ENCODE measurements at places on chromosomes 2 and 18.

DNA sequence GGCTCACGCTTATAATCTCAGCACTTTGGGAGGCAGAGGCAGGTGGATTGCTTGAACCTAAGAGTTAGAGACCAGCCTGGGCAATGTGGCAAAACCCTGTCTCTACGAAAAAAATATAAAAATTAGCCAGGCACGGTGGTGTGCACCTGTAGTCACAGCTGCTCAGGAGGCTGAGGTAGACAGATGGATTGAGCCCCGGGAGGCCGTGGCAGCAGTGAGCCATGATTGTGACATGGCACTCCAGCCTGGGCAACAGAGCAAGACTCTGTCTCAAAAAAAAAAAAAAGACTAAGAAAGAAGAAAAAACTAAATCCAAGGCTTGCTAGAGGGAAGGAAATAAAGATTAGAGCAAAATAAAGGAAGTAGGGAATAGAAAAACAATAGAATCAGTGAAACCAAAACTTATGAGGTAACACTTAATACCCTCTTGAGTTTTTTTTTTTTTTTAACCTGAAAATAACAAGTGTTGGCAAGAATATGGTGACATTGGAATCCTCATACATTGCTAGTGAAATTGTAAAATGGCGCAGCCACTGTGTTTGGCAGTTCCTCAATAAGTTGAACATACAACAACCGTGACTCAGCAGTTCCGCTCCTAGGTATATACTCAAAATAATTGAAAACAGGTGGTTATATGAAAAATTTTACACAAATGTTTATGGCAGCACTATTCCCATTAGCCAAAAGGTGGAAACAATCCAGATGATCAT, 85.2 kb downstream of the EML4 start:
- peak; percentile 27 for DNase-seq

DNA sequence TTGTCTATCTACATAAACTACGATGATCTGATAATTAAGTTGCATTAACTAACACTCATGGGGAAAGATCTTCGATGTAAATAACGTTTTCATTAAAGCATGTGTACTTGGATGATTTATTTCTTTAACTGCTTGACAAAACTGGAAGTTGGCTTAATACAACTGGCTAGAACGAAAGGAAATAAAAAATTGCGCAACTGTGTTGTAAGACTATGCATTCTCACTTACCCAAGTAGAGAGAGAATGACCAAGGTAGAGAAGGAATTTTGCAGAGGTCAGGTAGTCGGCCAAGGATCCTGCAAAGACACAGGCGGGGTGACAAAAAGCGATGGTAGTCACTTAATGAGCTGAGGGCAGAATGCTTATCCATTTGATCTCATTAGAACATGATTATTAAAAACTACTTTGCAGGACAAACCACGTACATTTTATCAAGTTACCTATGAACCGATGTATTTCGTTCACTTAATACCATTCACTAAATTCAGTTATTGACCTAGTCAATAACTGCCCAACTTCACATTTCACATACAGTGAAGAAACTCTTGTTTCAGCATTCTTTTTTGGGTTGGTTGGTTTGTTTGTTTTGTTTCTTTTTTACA, 900 bp downstream of the SLC40A1 start:
- DNase-seq, result no peak

- no peak for DNase-seq
These were observed 125.5 kb downstream of the TFCP2L1 start for GRCh38 chr2:121159291-121160071.

- DNase-seq, result no peak
These were observed 64.0 kb upstream of the SMAD7 start for GRCh38 chr18:49014605-49015267.

GRCh38 chr2:101083613-101084012, 67.6 kb downstream of the TBC1D8 start:
- no peak for DNase-seq

GRCh38 chr2:16717477-16717876, 51.8 kb upstream of the CYRIA start:
- DNase-seq, result no peak

DNA sequence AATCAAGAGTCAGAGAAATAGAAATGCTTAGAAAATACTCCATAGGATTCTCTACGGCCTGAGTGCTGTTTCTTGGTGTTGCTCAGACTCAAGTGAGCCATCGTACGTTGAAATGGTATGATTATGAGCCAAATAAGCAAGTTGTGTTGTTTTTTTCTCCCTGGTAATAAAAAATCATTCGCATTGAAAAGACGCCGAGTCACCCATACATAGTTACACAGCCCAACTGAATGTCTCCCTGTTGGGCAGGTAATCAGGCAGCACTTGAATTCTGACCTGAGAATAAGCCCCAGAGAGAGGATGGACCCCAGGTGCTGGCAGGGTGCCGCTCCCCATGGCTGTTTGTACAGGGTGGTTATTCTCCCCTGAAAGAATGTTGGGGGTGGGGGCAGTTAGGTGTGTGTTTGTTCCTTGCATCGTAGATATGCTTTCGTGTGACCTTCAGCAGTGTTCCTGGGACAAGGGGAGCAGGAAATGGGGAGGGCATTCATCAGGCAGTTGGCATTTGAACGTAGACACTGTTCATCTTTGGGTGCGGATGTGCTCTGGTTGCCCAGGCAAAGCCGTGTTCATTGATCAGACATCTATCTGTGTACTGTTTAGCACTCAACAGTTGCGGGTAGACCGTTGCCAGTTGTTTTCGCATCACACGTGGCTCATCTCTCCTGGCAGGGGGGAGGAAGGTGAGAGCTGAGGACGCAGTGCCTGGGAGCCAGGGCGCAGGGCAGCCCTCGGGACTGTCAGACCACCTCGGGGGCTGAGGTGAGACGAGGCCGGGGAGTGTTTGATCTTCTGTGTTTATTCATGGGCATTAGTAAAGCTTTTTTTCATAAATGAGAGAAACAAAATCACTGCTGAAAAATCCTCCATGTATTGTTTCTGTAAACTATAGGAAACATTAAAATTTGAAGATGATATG, 27.3 kb downstream of the MTCL1 start:
- DNase-seq, result no peak

DNA sequence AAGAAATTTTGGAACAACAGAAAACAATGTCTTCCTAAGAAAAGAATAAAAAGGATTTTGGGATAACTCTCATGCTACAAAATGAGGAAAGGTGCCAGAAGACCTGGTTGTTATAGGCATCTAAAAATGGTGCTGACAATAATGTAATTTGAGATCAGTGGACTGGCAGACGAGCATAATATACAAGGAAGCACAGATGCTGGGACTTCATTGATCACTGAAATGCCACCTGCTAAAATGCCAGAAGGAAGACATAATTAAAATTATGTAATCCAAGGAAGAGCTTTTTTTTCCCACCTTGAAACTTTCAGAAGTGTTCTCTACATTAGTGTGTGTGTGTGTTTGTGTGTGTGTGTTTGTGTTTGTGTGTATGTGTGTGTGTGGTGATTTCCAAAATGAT, 535.9 kb downstream of the XIRP2 start:
- no peak for DNase-seq

DNA sequence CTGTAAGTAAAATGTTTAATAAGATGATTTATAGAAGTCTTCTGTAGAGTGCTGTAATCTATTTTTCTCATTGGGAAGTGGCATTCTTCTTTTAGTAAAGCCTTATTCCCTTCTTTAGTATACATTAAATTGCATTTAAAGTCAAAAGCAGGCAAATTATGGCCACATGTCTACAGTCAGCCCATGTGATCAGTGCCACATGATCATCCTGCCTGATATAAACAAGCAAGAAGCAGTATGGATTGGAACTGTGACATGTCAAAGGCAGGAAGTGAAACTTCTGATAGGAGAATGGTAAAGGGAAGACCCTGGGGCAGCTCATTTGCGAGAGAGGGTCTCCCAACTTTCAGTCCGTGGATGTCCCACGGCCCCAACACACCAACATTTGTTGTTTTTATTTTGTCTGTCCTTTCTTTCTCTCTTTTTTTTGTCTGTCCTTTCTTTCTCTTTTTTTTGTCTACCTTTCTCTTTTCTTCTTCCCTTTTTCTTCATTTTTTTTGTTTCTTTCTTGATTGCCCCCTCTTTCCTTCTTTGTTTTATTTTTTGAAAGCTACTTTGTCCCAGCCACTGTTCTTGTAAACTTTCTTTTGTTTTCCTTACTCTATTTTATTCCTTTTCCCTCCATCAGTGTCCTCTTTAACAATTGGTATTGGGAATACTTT, 154.9 kb downstream of the DTNA start:
- no peak for DNase-seq

DNA sequence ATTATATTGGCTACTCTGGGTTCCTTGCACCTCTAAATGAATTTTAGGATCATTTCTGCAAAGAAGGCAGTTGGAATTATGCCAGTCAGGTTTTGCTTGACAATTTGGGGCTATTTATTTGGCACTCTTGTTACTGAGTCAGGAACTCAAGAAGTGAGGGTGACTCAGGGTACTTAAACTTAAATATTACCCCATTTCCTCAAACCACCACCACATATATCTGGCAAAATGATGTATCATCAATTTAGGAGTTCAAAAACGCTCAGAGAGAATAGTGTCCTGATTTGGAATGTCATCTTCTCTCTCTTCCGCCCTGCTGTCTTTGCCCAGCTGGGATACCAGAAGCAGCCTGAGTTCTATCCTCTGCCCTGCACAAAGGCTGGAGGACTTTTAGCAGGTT, 2.4 kb upstream of the THNSL2 start:
- no peak for DNase-seq

- no peak for DNase-seq
These were observed 489.8 kb upstream of the FANCL start for GRCh38 chr2:58730764-58731487.

DNA sequence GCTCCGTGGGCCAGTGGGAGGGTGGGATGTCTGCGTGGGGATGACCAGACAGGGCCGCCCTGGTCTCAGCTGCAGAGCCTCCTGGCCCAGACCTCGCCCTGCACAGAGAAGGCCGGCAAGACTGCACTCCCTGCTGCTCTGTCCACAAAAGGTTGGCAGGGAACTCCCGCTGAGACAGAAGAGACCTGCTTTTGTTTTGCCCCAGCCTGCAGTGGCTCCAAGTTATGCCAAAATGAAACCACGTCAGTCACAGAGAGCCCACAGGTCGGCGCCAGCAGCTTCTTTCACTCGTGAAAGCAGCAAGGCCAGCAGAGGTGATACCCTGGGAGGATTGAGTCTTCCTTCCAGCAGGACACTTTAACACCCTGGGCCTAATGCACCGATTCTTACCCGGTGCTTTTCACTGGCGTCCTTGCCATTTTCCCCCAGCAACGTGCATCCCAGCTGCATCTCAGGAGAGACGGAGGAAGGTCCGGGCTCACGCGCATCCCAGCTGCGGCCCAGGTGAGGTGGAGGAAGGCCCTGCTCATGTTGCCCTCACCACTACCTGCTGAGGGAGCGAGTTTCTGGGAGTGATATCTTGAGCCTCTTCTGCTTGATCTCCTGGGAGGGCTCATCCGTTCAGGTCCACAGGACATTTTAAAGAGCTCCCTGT, 22.1 kb upstream of the CTDP1 start:
- DNase-seq, result no peak

DNA sequence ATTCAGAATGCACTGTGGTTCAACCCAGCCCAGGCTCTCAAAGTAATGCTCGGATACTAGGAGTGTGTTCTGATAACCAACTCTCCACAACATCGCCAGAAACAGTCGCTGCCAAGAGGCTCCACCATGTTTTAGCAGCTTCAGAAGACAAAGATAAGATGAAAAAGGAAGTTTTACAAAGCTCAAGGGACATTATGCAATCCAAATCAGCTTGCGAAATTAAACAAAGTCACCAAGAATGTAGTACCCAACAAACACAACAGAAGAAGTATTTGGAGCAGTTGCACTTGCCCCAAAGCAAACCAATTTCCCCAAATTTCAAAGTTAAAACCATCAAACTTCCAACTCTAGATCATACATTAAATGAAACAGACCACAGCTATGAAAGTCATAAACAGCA, 360.9 kb downstream of the XIRP2 start:
- no peak for DNase-seq

- DNase-seq, result no peak
These were observed 37.2 kb downstream of the ITGA6 start for GRCh38 chr2:172464400-172465129.

- no peak for DNase-seq
These were observed 11.3 kb upstream of the BZW1 start for GRCh38 chr2:200800458-200800857.

GRCh38 chr2:10777111-10777841, 35.3 kb downstream of the PDIA6 start:
- no peak for DNase-seq

DNA sequence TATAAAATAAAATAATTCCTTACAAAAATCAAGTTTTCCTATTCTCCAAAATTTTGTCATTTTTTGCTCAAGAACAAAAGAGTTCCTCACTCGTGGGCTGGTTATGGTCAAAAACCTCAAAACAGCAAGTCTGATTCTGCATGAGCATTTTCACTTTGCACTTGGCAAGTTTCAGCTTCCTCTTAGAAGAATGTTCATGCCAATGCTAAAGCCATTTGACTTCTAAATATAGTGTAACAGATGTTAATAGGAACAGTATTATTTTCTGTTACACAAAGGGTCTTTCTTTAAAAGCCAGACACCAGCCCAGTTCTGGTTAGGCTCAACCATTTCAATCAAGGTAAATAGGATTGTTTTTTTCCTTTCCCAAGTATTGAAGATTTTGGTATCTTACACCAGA, 261.3 kb upstream of the CCDC68 start:
- no peak for DNase-seq

- peak; percentile 4 for DNase-seq
These were observed 176.9 kb downstream of the PARD3B start for GRCh38 chr2:204722207-204722606.

- peak; percentile 53 for DNase-seq
These were observed 1.4 kb downstream of the SPATS2L start for GRCh38 chr2:200307724-200308545.

DNA sequence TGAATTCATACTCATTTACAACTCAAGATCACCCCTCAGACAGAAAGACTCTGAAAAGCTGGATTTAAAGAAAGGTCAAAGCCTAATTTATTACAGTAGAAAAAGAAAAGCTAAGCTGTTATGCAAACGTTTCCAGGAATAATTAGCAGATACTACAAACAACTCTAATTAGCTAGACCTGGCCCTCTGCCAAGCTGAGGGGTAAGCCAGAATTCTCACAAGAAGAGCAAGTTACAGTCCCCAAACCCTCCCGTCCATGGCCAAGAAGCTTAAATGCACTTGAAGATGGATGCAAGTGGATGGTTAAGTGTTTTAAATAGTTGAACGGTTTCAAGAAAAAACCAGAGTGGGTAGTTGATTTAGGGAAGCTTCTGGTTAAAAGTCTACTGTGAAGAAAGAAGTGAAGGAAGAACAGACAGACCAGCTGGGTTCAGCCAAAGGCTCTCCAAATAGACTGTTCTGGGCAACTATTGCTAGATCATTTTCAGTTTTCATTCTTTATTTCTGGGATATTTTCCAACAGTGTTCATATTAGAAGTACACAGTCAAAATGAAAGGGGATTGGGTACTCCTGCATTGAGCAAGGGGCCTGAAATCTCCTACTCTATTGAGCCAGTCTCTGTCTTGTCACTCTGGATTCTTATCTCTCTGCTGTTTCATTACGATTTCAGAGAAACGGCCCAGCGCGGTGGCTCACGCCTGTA, 4.8 kb downstream of the LMAN2L start:
- DNase-seq, result no peak

DNA sequence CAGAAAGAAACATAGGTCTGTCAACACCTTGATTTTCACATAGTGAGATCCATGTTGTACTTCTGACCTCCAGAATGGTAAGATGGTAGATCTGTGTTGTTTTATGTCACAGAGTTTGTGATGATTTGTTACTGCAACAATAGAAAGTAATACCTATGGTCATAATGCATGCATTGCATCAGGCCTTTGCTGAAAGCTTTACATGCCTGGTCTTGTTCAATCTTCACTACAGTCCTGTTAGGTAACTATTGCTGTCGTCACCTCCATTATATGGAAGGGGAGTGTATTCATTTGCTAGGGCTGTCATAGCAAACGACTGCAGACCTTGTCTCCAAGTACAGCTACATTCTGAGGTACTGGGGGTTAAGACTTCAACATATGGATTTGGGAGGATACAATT, 243.5 kb downstream of the ANAPC1 start:
- no peak for DNase-seq
